ENCODE measurements at places on chromosomes 7 and 10.

DNA sequence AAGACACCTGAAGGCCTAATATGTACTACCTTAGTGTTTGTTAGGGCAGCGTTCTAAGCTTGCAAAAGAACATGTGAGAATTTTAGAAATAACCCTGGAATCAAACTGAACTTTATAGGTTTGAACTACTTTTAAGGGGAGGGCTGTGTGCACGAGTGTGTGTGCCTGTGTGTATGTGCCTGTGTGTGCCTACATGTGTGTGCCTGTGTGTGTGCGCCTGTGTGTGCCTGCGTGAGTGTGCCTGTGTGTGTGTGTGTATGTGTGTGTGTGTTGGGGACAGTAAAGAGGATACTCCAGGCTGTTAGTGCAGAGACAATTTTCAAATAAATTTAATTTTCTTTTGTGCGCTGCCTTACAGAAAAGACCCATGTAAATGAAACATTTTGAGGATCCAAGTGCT is 68.1 kb upstream of the WDR11 start:
- DNase-seq = no peak

DNA sequence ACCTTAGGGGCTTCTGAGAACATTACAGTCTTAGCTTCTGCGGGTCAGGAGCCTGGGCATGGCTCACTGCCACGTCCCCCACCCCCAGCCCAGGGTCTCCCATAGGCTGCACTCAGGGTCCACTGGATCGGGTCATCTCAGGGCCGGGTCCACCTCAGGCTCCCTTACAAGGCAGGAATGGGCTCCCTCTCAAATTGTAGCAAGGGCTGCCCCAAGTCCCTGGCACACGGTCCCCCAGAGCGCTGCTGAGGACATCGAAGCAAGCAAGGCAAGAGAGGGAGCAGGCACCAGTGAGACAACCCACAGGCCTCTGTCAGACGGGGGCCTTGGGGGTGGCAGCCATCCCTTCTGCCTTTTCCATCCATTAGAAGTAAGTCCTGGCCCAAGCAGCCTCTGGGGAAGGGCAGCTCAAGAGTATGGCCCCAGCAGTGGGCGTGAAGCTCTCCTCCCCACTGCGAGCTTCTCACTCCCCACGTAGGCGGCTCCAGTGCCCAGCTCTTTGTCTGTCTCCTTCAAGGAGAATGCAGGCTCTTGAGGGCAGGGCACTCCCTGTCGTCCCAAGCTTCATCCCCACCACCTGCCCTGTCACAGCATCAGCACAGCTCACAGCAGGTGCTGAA is 18.0 kb upstream of the RET start:
- DNase-seq = no peak

DNA sequence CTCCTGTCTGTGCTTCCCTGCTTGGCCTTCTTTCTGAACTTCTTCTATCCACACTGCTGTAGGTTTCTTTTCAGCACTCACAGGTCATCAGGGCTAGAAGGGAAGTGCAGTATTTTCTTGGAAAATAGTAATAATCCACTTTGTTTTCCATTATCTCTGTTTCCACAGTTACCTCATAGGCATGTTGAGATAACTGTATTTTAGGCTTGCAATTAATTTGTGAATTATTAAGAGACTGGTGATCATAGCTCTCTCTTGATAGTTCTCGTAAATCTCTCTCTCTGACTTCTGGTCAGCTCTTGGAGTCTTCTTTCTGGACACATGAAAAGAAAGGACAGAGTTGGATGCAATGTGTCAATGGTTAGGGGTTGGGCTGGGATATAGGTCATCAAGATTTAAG is 243.6 kb upstream of the IGFBP3 start:
- DNase-seq = no peak

GRCh38 chr7:54632696-54633095 is 90.5 kb downstream of the VSTM2A start:
- no peak for DNase-seq

DNA sequence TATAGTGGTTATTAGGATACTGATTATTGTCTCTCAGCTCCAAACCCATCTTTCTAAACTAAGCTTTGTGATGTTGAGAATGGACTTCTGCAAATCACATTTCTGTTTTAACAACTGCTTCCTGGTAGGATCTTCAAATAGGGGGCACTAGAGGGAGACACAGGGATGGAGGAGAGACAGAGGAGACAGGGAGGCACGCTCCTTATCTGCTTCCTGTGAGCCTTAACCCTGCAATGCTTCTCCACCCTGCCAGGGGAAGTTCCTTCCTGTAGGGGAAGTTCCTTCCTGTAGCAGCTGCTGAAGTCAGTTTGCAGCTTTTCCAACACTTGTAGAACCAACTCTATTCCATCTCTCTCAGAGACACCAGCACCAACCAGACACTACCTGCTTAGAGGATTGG is 847.2 kb downstream of the CCSER2 start:
- DNase-seq = no peak

DNA sequence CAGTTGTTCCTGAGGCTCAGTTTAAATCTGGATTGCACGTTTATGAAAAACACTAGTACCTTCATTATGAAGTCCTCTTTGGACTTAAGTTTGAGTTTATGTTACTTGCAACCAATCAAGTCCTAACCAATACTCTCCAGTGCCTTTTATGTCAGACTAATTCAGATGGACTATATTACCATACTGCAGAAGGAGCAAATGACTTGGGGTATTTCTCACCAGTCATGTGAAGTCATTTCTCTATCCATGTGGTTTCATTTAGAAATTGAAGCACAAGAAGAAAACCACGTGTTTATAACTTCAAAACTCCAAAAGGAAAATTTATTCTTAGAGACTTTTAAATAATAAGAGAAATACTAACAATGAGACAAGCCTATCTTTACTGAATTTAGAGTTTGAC is 201.6 kb downstream of the MBL2 start:
- DNase-seq = no peak

GRCh38 chr7:22200238-22200637 is 156.7 kb downstream of the RAPGEF5 start:
- no peak for DNase-seq

DNA sequence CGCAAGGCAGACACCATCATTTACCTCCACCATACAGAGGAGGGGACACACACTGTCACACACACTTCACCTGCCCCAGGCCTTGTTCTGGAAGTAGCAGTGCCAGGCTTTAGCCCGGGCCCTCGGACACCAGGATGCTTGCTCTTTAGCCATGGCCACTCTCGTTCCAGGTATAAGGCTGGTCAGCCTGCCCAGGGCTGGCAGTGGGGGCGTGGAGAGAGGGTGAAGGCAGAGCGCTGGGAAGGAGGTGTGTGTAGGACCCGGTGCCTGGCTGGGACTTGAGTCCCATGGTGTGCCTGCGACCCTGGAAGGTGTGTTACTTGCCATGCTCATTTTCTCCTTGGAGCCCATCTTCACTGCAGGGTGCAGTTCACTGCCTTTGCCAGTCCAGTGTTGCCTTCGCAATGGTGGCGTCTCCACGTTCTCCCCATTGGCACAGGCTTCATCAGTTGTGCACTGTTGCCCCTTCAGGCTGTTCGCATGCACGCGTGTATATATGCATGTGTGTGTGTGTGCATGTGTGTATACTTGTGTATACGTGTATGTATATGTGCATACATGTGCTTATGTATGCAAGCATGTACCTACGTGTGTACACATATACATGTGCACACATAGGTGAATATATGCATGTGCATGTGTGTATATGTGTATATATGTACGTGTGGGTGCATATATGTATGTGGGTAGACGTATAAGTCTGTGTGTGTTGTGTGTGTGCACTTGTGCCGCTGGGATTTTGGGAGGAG is 153.4 kb downstream of the CAMK1D start:
- DNase-seq = no peak

DNA sequence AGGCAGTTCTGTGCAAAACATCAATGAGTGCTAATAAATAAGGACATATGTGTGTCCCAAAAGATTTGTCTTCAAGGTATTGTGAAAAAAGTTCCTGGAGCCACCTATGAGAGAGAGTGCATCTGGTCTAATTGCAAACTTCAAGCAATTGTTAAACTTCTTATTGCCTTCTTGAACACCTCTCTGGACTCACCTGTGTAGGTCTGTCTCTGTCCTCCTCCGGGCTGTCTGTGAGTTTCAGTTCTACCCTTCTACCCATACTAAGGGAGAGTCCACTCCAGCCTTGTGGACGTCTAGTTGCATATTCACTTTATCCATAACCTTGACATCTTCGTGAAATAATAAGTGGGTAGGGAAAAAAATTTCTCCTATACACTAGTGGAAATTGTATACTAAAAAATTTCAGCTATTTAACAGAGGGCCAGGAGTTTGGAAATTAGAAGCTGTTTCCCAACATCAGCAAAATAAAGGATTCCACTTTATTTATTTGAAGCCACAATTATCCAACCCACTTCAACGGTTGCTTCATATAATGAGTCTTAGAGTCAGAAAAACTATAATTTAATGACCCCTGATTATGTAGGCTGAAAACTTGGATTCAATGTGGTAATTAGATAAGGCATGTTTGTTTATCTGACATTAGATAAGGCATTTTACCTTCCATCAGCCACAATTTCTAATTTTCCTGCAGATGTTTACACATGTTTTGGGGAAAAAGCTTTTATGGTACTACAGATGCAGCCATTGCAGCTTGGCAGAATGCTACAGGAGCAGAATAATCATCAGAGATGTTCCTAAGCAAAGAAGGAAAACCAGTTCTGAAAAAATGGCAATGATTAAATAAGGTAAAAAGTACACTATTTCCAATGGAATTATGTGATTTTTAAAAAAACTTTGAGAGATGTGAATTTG is 150.8 kb upstream of the FAM3C start:
- DNase-seq = no peak

- DNase-seq = no peak
These were observed 54.7 kb upstream of the NPTX2 start for GRCh38 chr7:98562381-98562823.

- no peak for DNase-seq
These were observed 849.1 kb upstream of the AUTS2 start for GRCh38 chr7:68748934-68749900.

- no peak for DNase-seq
These were observed 52.6 kb upstream of the TMEM106B start for GRCh38 chr7:12158334-12159060.

DNA sequence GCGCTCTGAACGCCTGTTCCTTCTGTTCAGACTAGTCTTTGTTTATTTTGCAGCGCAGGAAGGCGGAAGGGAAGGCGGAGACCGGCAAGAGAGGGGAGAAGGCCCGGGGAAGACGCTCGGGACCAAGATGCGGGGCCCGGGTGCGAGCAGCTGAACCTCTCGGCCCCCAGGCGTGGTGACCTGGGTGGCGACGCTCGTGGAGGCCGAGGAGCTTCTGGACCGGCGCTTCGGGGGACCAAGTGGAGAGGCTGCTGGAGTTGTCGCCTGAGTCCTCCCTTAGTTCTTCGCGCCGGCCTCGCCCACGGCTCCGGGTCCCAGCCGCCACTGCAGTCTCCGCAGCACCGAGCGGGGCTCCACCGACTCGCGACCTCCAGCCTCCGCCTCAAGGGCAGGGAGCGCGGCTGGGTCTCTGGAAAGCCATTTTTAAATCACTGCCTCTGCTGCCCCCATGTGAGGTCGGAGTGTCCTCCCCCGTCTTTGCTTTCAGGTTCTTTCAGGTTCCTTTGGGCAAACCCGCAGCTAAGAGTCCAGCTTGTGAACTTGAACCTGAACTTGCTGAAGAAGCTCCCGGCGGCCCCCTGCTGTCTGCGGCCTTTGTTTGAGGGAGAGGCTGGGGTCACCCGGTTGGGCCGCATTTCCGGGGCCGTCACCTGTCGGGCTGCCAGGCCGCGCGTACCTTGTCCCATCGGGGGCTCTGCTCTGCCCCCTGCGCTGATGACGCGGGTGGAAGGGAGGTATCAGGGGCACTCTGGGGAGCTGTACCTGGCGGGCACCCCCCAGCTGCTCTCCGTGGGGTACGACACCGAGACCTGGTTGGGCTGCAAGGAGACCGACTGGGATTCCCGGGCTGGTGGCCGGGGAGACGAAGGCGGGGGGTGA is 136.0 kb downstream of the KIF20B start:
- peak; percentile 14 for DNase-seq

DNA sequence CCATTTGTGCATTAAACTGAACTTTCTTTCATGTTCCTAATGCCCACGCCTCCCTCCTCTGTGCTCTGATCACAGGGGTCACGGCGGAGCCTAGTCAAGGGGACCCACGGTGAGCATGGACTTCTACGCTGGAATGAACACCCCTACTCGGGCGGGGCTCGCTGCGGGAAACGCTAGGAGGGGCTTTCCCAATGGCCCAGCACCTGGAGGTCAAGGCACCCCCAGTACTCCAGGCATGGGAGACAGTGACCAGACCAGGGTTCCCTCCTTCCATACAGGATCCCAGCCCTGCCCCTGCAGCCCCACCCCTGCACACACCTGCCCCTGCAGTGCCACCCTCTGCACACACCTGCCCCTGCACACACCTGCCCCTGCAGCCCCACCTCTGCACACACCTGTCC is 27.1 kb upstream of the NKX6-2 start:
- no peak for DNase-seq

Data from stimulated activated CD4-positive, alpha-beta T cell treated with anti-CD3 and anti-CD28 coated beads, Interleukin-1b, Interleukin-23, amount 100 ng/mL, for 48 hours (primary cell).